ENCODE measurements at places on chromosomes 2 and 18.

GRCh38 chr18:1499265-1499664, 594.6 kb downstream of the ADCYAP1 start:
- DNase-seq: peak; percentile 66

DNA sequence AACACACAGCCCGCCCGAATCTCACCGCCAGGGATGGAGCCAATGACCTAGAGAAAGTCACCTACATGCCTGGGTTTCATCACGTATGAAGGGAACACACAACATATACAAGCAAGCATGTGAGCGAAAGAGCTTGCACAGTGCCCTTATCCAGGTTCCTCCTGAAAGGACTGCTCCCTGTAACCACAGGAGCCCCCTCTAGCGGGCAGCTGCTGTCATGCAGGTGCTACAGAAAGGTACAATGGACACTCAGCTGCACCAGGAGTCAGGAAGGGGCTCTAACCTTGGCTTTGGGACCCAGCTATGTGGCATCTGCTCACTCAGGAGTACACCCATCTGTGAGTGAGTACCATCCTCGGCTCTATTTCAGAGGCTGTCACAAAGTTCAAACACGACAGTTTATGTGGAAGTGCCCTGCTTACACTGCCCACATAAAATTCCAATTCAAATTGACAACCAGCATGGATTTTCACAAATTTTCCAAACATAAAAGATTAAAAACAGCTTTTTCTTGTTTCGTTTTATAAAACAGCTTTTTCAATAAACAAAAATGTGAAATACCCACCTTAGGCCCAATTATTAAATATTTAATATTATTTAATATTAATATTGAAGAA, 3.5 kb downstream of the NDUFA10 start:
- peak; percentile 85 for DNase-seq

DNA sequence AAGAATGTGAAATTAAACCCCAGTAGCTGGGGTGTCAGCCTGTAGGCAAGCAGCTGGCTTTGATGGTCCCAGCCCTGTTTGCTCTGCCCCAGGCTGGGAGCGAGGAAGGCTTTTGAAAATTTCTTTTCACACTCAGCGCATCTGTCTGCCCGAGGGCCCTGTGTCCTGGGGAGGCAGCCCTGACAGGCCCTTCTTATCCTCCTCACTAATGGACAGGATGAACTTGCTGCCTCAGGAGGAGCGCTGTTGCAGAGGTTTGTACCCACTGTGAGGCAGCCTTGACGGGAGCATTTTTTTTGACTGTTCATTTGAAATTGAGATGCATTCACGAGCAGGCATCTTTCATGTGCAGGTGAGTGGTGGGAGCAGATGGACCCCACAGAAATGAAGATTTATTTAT, 62.4 kb downstream of the SERPINB8 start:
- no peak for DNase-seq

- DNase-seq: no peak
Observed at GRCh38 chr2:129319422-129319717, 660.1 kb upstream of the RAB6C start.

DNA sequence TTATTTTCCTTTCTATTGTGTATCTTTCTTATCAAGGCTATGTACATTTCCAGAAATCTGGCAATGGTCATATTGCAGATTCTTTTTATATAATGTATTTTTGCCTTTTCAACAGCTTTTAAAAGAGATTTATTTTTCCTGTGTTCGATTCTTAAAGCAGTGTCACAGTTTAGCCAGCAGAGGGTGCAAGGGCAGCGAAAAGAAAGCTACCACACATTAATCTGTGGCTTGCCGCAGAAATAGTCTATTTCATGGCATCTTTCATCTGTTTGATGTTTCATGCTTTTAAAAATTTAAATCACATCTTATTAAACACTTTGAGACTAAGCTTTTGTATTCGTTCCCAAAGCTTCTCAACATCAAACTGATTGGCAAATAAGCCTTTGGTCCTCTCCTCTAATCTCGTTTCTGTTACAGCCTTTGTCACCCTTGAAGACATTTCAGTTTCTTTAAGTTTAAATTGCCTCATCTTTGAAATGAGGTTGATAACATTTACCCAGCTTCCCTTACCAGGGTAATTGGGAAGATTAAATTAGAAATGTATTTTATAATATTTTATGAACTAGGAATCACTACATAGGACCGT, 73.3 kb downstream of the PIK3C3 start:
- peak; percentile 74 for DNase-seq

- DNase-seq: no peak
Observed at GRCh38 chr18:34773378-34773777, 63.3 kb downstream of the DTNA start.

- peak; percentile 82 for DNase-seq
Observed at GRCh38 chr2:20015482-20016083, 3.1 kb upstream of the MATN3 start.

DNA sequence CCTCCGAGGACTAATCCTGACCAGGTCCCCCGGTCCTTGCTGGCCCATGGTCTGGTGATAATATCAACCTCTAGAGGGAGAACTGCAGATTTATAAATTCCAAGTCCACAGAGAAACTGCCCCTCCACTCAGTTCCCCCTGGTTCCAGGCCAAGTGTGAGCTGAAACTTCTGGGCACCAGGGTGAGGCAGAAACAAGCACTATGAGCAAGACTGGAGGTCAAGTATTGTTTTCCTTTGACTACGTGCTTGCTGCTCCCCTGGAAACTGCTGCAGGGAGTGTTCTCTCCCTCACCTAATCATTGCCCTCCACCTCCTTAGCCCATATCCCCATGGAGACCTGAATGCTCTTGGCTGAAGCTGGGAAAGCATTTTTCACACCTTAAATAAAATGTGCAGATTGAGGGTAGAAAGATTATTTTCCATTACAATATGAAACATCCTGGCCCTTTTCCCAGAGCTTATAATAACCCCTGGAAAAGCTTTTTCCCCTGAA, 135.2 kb downstream of the RDH14 start:
- DNase-seq: no peak

DNA sequence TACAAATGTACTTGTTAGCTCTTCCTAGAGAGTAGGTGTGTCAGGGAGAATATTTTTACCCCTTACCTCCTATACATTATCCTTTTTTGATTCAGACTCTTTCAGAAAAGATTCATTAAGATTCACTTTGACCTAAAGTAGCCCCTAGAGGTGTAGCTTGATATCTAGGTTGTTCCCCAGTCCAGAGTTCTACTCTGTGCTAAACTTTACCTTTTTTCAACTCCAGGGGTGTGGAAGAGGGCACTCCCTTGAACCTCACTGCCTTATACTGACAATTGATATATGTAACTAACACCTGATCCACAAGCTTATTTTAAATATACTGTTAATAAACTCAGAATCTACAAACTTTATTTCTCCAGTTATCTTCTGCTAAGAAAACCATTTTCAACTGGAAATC, 30.0 kb downstream of the AFTPH start:
- DNase-seq: no peak

- DNase-seq: no peak
Observed at GRCh38 chr2:8115966-8116365, 565.9 kb upstream of the ID2 start.

DNA sequence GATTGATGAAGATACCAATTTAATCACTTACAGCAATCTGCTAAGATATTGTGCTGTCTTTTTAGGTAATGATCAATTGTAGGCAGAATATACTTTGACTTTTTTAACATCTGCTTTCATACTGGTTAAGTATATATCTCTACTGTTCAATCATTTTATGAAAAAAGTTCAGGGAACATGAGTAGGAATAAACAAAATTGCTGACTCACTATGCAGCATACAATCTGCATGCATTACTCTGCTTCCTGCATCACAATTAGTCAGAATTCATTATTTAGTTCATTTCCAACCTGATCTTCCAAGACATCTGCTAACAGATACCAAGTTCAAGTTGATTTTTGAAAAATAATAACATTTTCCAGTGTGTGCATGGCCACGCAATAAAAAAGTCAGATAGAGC, 1430.4 kb upstream of the LRRTM1 start:
- DNase-seq: peak; percentile 4

- DNase-seq: no peak
Observed at GRCh38 chr2:211367711-211368110, 811.3 kb downstream of the CPS1 start.

- DNase-seq: no peak
Observed at GRCh38 chr2:120747281-120747680, 11.6 kb downstream of the GLI2 start.

GRCh38 chr2:47402805-47403608, at the start of gene MSH2:
Gene MSH2 (plus strand): TSS chr2:47403156. CDS start chr2:47403192, 36 bp downstream.
- peak; percentile 98 for DNase-seq

- DNase-seq: no peak
Observed at GRCh38 chr18:76266236-76266991, 228.6 kb downstream of the ZNF516 start.

DNA sequence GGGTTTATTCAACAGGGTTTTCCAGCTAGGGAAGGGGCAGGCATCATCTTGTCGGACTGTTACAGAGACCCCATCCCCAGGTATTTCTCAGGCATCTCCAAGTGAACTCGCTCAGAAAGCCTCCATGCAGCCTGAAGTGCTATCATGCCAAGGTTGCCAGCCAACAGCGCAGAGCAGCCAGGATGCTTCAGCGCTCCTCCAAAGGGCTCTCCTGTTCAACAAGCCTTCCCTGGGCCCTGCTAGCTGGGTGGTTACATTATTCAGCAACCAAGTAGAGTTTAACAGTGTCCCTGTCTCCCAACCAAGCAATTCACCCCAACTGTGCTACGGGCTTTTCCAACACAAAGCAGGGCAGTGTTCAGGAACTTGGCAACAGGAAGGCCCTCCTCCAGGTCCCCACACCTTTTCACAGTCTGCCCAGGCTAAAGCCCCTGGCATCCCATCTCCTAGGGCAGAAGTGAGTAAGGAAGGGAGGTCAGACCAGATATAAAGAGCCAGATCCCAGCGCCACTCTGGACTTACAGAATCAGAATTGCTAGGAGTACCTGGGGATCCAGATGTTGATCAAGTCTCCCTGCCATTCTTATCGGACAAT, 52.9 kb downstream of the ZBTB7C start:
- DNase-seq: no peak

GRCh38 chr2:189657867-189658266, 3.4 kb upstream of the ASNSD1 start:
- peak; percentile 71 for DNase-seq

- DNase-seq: no peak
Observed at GRCh38 chr2:240713928-240714746, 22.5 kb downstream of the AQP12A start.

DNA sequence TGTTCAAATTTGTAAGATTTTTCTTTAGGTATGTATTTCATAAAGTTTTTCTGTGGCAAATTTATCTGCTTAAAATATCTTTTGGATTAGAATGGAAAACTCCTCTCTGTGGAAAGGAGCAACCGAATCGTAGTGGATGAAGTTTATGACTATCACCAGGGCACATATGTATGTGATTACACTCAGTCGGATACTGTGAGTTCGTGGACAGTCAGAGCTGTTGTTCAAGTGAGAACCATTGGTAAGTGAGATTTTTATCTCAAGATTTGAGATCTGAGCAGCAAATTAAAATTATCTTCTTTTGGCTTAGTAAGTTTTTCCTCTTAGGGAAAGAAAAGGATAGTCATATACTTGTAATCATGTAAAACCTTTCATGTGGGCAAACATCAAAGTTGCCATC, 14.2 kb downstream of the IL18RAP start:
- DNase-seq: peak; percentile 12

- peak; percentile 87 for DNase-seq
Observed at GRCh38 chr2:119218478-119219064, 5.1 kb upstream of the STEAP3 start.

GRCh38 chr2:152198499-152198898, 22.9 kb upstream of the STAM2 start:
- DNase-seq: no peak

DNA sequence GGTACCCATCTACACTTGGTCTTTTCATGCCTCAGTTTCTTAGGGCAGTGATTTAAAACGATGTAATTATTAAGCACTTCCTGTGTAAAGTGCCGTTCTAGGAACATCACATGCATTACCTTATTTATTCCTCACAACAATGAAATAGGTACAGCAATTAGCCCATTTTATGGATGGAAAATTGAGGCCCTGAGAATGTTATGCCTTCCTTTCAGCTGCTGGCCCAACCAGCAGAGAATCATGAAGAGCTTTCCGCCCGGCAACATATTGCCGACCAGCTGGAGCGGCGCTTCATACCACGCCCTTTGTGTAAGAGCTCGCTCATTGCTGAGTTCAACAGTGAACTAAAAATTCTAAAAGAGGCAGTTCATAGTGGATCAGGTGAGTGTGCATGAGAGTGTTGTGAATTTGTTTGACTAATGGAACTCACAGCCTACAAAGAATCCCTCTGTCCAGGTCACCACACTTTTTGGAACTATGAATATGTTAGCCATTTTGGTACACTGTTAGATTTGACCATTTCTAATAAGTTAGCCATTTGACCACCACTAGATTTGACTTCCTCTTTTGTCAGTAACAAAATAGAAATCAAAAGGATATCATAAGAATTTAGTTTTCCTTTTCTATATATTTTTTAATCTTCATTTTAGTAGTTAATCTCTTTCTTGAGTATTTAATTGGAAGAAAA, 25.6 kb upstream of the RPE start:
- no peak for DNase-seq

- peak; percentile 15 for DNase-seq
Observed at GRCh38 chr2:42569116-42569711, 782 bp downstream of the MTA3 start.

DNA sequence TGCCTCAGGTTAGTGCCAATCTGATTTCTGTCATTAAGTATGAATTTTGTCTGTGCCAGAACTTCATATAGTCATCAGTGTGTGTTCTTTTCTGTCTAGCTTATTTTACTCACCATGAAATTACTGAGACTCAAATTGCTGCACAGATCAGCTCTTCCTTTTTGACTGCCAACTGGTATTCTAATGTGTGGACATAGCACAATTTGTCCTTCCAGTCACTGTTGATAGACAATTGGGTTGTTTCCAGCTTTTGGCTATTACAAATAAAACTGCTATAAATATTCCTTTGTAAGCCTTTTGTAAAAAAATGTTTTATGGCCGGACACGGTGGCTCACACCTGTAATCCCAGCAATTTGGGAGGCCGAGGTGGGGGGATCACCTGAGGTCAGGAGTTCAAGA, 7.7 kb downstream of the SH3YL1 start:
- no peak for DNase-seq

DNA sequence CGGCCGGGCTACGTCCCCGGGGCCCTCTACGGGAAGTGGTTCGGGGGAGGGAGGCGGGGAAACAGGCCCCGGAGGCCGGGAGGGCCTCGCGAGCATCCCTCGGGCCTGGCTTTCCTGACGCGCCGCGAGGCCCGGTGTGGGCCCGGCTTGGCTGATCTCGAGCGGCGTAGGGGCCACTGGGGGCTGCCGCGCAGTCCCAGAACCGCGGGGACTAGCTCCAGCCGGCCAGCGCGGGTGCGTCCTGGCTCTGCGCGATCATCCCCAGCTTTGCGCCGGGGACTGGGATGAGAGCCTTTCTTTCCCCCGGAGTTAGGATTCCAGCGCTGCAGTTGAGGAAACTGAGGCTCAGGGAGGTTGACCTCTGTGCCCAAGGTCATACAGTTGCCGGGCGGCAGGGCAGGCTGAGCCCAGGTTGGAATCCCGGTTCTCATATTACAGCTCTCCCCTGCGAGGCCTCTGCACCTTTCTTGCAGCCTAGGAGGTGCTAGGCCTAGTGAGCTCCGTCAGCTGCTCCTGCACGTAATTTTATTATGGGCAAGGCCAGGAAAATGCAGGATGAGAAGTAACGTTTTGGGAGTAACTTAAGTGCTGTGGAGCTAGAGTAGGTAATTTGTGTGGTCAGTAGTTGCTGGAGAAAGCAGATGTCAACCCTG, 501 bp downstream of the LPIN1 start:
- peak; percentile 43 for DNase-seq
